CD14-positive monocyte (primary cell): ENCODE measurements at places on chromosomes 3 and 15.

DNA sequence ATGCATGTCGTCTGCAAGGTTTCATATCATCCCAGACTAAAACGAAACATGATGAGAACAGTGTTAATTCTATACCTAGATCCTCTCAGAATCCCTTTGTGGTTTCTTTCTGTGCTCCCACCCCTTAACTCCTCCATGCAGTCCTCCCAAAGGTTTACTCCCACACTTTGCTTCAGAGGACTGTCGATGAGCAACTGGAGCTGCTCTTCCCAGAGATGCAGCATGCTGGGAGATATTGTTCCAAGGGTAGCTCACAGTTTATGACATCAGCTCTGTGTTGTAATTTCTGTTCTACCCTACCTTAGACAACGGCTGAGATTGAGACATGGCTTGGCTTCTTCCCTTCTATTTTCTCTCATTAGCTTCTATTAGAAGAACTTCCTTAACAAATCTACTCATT lies 313.0 kb upstream of the COL8A1 start:
- DNase-seq, result no peak

GRCh38 chr3:99854756-99855298 lies 37.2 kb downstream of the CMSS1 start:
- no peak for DNase-seq

GRCh38 chr3:84789961-84790360 lies 168.8 kb upstream of the CADM2 start:
- DNase-seq, result no peak

- no peak for DNase-seq
Measured at GRCh38 chr15:58746174-58746573, 3.3 kb downstream of the ADAM10 start.

DNA sequence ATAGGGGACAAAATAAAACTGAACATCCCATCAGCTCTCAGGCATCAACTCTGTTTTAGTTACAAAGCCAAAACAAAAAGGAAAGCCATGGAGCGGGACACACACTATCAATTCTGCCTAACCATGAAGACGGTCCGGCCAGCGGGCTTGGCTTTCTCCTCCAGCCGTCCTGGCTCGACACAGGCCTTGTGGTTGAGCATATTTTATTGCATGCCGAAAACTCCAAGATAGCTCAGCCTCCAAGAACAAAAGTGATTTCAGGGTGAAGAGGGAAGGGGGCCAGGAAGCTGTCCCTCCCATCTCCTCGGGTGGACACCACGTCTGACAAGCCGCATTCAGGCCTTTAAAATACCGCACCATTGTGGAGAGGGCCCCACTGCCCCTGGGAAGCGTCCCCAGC lies 31.2 kb downstream of the WNT5A start:
- DNase-seq, result no peak
